Pancreas (tissue), 10 donors: ENCODE measurements at places on chromosomes 5 and 9. TPM values are rescaled to one million over a fixed set of nuclear protein-coding genes. Genes with fewer than 3 reads are reported as not detected.

C9orf50 gene
- not detected for total RNA-seq

CDX1 gene
- 0.16 TPM for total RNA-seq

SCGB3A2 gene
- not detected for total RNA-seq

NR4A3 gene
- total RNA-seq: 1.0 TPM

JADE2 gene
- total RNA-seq: 26.1 TPM

CEP120 gene
- total RNA-seq: 10.9 TPM

TMEM203 gene
- 13.6 TPM for total RNA-seq

DNA sequence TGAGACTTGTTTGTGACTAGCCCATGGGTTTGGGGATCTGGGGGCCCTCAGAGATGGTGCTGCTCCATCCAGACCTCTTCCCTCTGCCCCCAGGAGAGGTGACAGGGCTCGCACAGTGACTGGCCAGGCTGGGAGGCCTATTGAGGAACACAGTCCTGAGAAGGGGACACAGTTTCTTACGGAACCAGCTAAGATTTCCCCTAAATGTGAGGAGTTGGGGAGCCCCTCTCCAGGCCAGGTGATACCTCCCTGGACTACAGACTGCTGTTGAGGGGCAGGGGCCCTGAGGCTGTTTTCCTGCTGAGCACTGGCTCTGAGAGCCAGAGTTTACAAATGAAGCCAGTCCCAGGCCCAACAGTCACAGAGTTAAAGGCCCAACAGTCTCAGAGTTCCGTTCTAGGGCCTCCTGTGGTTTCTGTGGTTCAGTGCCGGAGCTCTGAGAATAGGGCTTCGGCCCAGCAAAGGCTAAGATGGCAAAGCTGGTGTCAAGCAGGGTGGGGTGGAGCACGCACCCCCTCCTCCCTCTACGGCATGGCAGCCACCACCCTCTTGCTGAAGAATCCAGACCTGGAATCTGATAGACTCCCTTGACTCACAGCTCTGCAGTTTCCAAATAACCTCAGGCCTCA is 1.1 kb upstream of the SEMA4D start:
- DNase-seq: no peak

GRCh38 chr9:88732128-88732527 is 197.2 kb downstream of the NXNL2 start:
- no peak for DNase-seq

DNA sequence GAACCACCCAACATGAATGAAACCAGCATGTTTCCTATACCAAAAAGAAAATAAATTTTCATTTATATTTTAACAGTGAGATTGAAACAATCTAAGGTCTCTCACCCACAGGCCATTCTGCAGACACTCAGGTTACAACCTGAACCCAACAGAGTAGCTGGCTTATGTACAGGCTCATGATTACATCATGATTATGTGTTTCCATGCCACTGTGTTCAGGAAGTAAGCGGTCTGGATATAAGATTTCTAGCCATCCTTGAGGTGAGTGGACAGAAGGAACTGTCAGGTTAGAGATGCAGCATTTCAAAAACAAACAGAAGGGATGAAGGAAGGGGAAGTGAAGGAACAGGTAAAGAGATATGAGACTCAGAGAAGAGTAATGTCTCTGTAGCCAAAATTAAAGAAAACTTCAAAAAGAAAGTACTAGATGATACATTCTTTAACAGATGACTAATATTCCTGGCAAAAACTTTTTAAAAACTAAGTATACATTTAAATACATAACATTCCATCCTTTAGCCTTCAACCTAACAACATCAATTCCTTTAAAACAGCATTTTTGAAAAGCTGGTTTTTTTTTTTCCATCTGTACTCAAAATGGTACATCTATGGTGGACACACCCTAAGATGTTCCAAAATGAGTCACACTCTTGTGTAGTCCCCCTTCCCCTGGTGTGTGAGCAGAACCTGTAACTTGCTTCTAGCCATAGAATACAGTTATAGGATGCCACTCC is 119.8 kb downstream of the LPAR1 start:
- DNase-seq: no peak

GRCh38 chr5:126054577-126055347 is 368.4 kb upstream of the GRAMD2B start:
- no peak for DNase-seq

DNA sequence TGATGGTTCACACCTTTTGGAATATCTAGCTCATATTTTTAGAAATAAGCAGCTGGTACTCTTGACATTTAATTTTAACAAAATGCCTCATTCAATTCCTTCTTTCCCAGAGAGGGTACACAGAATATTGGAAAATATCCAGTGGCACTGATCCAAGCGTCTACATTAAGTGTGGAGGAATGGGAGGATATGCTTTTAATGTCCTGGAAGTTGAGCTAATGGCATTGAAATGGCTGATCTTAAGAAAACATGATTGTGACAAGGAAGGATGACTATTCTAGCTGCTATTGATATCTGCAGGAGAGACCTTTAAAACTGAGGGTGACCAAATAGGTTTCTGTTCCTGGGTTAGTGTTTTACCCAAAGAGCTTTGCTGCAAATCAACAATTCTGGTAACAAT is 30.0 kb downstream of the ZNF366 start:
- DNase-seq: no peak

DNA sequence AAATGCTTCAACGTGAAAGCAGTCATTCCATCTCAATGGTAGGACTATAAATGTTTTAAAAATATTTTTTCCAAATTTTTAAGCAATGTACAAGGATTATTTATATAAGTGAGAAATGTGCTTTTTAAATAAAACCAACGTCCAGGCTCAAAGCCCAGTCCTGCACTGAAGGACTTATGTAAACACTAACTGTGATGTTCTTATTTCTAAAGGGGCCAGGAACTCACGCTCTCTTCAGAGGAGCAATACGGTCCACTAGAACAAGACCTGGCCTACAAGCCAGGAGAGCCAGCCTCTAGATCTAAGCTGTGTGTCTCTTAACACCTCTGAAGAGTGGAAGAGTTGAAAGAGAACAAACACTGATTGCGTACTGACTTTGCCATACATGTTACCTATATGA is 12.1 kb downstream of the TTLL11 start:
- DNase-seq: no peak

DNA sequence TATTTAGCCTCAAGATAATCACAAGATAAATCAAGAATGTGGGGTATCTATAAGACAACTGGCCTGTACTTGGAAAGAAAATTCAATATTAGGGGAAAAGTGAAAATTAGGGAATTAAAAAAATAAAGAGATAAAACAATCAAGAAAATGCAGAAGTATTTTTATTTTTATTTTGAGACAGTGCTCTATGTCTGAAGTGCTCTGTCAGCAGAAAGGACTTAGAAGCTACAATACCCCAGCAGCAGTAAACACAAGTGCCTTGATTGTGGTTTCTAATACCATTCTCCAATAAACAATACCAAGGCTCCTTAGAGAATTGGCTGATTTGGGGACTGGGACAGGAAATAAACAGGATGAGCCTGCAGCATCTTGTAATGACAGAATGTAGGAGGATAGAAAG is 144.9 kb downstream of the RFK start:
- DNase-seq: no peak

DNA sequence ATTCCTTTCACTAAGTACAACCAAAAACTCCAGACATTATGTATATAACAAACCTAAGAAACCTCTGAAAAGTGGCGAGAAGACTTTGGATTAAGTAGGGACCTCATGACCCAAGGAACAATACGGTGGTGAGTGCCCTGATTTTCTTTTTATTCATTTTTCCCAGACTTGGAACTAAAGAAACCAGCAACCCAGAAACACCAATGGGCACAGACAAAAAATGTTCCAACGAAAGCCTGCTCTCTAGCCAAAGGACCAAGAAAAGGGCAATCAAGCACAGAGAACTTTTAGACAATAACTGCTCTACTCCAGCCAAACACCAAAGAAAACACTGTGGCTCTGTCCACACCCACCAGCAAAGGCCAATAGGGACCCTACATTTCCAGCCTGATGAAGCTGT is 66.2 kb upstream of the SSBP2 start:
- no peak for DNase-seq

DNA sequence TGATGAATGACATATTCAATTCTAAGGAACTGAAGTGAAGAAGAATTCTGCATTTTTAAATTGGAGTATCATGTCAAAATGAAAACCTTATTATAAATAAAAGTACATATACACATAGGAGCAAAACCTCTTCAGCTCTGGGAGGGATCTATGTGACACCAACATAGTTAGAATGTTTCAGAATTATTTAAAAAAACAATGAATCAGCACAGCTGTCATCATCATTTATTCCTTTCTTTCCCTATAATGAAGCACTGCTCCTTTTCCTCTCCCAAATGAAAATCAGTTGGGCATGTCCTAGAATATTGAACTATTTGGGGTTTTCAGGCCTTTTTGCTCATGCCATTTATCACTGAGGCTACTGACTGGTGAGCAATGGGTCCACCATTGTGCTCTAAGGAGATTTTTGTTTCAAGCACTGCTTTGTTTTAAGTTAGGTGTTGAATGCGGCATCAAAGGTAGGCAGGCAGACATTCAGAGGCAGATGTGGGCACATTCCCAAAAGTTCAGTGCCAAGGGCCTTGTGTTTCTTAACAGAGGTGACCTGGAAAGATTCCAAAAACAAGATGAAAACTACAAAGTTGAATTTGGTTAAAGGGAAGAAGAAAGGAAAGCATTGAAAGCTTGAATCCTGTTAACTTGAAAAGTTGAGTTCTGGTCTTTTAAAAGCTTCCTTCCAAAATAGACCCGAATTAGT is 126.4 kb upstream of the ADAMTSL1 start:
- DNase-seq: peak; percentile 11

GRCh38 chr9:38620483-38621433 is at the start of gene ANKRD18A:
TSS of gene ANKRD18A (minus strand) at chr9:38620596. CDS start at chr9:38620285, 311 bp downstream.
- peak; percentile 95 for DNase-seq

DNA sequence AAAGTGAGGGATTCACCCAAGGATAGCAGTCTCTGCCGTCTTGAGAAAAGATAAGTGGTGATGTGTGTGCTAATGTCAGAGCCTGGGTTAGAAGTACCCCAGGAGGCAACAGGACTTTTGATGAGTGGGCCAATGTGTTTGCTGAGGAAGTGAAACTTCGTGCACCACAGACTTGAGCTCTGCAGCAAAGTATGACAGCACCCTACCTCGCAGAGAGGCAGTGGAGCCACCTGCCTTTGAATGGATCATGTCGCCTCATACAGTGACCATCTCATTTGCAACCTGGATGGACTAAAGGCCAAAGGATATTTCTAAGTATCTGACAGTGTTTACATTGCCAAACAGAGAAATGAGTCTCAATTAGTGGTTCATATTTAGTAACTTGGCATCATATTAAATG is 593.9 kb upstream of the GRAMD2B start:
- DNase-seq: no peak

DNA sequence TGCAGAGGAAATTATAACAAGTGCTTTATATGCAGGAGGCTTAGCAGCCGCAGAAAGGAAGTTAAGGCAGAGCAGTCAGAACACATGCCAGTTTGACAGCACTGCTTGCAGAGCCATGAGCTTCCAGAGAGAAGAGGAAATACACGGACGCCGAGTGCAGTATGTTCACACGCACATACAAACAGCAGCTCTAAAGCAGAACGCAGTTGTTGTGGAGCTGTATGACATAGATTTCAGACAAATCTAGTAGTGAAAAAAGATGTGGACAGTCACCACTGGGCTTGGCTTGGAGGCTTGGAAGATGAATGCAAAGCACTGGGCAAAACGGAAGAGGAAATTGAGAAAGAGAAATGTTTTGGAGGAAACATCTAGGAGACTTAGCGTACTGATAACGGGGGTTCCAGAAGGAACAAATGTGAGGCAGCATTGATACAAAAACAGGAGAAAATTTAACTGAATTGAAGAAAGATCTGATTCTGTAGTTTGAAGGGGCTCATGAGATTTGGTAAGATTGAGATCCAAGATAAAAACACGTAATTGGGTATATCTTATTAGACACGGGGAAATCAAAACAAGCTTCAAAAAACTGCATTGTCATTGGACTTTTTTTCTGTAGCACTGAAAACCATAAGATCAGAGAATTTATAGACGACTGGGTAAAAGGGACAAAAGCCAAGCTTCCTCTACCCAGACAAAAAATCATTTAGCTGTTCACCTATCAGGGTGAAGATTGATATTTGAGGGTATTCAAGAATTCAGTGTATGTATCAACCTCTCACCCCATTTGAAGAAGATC is 19.6 kb upstream of the ROPN1L start:
- no peak for DNase-seq

DNA sequence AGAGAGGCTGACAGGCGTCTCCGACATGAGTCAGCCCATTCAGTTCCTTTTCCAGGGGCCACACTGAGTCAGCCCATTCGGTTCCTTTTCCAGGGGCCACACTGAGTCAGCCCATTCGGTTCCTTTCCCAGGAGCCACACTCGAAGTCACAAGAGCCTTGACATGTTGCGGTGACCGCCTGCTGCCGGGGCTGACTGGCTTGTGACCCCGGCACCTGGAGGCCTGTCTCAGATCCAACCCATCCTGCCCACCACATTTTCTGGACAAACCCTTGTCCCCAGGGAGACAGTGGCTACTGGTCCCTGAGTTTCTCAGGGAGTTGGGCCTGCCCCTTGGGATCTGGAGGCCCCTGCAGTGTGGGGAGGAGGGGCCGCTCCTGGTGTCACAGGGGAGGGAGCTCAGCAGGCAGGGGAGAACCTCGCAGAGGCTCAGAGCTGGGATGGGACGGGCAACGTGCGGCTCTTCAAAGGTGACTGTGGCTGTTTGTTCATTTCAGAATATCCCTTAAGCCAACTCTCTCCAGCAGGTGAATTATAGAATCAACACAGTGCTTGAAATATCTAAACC is 40.5 kb upstream of the LPCAT1 start:
- no peak for DNase-seq

DNA sequence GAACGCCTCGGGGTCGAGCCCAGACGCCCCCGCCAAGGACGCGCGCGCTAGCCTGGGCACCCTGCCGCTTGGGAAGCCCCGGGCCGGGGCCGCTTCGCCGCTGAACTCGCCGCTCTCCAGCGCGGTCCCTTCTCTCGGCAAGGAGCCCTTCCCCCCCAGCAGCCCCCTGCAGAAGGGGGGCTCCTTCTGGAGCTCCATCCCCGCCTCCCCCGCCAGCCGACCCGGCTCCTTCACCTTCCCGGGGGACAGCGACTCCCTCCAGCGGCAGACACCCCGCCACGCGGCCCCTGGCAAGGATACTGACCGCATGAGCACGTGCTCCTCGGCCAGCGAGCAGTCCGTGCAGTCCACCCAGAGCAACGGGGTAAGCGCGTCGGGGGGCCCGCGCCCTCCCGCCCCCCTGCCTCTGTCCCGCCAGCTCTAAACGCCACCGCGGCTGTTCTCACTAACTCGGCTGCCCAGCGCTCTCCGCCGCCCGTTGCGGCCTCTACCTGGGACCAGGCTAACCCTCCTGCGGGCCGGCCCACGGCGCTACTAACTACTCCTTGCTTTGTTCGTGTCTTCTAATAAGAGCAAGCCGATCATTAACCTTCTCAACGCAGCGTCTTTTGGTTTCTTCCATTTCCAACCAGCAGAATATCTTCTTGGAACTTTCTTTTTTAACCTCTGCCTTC is 93.6 kb upstream of the OTULINL start:
- DNase-seq: peak; percentile 65

- DNase-seq: no peak
Measured at GRCh38 chr5:25862276-25862675, 1176.1 kb downstream of the CDH9 start.

DNA sequence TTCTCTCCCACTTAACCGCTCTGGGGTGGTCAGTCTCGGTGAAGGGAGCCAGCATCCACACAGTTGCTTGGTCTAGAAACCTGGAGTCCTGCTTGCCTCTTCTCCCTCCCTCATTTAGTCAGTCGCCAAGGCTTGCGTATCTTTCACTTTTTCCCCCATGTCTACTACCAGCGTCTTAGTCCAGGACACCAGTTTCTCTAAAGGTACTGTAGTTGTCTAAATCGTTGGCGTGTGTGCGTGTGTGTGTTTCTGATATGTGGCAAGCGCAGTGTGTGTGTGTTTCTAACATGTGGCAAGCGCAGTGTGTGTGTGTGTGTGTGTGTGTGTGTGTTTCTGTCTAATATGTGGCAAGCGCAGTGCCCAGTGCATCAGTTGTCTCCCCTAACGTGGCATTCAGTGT is 641 bp downstream of the ATP6V1G1 start:
- DNase-seq: no peak
